ENCODE measurements at places on chromosomes 2 and 18.

GRCh38 chr18:66473882-66474281 is 130.0 kb downstream of the CDH19 start:
- no peak for DNase-seq

DNA sequence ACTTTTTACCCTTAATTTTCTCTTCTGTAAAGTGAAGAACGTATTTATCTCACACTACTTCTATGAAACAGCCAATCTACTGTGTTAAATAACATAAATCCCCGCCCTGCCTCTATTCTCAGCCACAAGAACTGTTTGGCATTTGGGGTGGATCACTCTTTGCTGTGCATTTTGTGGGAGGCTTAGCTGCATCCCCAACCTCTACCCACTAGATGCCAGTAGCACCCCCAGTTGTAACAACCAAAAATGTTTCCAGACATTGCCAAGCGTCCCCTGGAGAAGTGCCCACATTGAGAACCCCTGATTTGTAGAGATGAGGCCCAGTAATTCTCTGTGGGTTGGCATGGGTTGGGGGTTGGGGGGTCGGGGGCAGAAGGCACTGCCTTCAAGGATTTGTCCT is 94.7 kb upstream of the BOD1L2 start:
- DNase-seq = no peak

DNA sequence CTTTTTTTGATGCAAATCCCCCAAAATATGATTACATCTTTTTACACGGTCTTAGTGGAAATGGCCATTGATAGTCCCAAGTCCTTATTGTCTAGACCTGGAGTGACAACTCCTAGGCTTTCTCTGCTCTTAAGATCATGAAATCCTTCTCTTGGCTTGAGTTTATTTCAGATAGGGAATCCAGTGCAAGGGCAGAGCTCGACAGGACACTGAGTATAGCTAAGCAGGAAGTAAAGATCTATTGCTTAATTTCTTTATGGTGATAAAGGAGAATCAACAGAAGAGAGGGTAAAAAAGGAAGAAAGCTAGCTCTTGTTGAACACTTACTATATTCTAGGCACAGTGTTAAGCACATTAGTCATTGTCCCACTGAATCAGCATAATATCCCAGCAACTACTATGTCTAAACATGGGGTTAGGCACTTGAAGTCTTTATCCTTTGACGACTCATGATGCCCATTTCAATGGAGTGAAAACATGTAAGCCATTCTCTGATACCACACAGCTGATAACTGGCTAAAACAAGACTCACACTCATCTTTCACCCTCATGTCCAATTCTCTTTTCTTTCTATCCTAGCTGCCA is 74.1 kb upstream of the LRATD1 start:
- DNase-seq = no peak

DNA sequence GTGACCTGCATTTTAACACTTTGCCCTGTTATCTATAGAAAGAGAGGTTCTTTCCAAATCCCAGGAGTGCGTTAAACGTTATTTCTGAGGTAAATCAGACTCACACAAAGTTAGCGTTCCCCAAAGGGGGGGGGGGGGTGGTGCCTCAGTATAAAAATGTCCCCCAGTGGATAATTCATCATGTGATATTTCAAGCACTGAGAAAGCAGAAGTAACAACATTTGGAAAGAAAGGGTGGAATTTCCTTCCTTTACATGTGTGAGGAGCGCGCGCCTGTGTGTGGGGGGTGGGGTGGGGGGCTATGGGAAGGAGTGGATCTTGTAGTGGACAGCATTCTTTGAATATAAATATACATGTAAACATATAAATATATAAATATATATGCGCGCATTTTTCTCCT is 630.9 kb downstream of the NYAP2 start:
- DNase-seq = no peak

DNA sequence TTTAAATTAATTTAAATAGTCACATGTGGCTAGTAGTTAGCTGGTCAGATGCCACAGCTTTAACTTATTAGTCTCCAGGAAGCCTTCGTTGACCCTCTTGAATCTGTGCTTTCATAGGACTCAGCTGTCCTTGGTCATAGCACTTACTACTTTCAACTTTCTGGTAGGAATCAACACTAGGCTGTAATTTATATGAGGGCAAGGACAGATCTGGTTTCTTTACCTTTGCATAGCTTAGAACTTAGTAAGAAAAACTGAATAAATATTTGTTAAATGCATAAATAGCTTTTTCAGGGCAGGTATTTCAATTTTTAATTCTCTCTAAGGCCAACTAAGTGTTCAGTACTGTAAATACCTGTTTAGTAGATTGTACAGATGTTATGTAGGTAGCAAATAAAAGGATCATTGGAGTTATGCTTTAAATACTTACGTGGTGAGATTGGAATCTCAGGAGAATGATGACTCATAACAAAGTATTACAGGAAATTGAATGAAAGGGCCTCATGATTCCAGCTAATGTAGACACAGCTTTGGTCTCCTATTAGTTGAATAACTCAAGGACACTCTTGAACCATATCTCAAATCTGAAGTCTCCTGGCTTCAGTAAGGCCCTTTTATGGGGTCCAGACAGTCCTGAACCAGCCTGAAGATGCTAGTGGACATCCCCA is 2.6 kb downstream of the CLIP4 start:
- no peak for DNase-seq

GRCh38 chr18:62715436-62715758 is at the start of gene PHLPP1:
Gene PHLPP1 (plus strand): TSS chr18:62715541. CDS start chr18:62715684, 143 bp downstream.
- no peak for DNase-seq

GRCh38 chr2:46717344-46718121 is 198.1 kb downstream of the MCFD2 start:
- DNase-seq = no peak

DNA sequence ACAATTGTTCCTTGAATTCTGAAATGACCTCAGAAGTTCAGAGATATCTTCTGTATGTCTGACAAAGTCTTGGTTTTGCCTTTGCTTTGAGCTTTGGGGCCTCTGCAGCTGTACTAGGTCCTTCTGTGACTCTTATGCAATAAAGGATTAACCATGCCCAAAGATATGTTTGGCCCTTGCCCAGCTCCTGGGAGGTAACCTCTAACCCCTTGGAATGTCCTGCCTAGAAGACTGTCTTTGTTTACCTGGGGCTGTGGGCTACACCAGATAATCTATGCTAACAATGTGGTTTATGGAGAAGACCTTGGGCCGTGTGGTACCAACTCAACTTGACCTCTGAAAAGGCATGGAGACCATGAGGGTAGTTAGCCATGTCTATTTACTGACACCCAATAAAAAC is 140.9 kb upstream of the CAPN13 start:
- DNase-seq = no peak
